ENCODE measurements at places on chromosomes 3 and 15.
A peak's percentile ranks its signal among the peaks of the same experiment; 100 is the strongest.

GRCh38 chr3:17974206-17974841 lies 231.9 kb upstream of the TBC1D5 start:
- DNase-seq: no peak

- DNase-seq: no peak
Measured at GRCh38 chr3:115228266-115228665, 81.2 kb upstream of the ZBTB20 start.

DNA sequence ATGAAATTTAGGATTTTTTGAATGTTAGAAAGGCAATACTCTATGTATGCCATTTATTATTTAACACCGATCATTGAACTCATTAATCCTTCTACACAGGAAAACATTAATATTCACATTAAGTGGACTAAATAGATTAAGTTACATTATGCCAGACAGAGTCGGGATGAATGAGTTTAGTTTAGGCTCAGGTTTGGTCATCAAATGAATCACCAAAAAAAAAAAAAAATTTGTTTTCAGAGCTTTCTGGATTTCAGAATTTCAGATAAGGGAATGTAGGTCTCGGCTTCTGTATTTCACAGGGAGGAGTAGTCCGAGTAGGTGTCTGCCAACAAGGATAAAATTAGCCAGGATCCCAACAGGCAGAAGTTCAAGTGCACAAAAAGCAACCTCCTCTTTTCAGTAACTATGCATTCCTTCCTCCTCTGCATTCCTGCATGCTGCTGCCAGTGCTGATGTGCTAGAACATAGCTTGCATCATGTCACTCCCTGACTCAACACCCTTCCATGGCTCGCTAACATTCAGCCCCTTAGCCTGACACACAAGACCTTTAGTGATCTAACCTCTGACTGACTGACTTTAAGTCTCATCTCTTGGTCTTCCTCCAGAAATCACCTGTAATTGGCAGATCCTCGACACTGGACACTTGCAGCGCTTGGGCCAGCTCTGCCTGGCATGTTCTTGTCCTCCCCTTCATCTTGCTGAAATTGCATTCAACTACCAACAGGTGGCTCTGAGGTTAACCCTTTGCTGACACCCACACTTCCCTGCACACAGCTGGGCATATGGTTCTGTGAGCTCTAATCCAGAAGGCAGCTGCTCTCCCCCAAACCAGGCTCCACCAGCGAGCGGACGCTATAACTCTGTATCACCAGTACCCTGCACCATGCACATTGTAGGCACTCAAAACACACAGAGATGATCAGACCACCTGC lies 145.4 kb upstream of the PROK2 start:
- peak; percentile 5 for DNase-seq

DNA sequence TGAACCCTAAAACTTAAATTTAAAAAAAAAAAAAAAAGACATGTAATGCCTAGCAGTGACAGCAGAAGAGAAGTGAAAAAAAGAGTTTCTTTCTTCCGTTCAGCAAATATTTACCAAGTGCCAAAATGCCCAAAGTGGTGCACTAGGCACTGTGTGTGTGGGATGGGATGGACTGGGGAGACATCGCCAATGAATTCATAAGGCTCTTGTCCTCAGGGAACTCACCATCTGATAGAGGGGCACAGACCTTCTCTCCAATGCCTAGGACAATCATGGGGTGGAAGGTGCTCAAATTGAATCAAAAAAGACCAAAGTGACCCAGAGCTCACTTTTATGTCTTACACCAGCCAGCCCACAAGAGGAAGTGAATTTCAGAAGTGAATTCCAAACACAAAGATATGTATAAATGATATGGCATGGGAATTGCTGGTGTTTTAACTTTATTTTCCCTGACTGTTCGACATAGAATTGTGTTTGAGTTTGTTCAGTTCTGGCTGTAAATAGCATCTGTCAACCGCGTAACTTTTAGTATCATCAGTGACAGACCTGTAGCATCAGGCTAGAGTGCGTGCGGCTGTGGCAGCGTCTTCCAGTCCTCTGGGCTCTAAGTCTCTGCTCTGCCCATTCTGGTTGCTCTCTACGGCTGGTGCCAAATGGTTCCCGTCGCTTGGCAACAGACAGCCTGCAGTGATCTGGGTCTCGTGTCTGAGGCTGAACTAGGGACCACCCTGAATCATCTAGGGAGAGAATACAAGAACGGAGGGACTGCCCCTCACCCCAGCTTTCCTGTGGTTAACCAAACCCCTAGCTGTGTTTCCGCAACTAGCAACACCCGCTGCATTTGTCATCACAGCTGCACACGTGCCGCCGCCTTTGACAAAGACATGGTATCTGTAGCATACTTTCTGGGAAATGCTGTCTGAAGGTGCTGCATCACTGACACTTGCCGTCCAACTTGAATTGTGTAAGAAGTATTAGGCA lies 154.0 kb upstream of the THBS1 start:
- no peak for DNase-seq

- no peak for DNase-seq
Measured at GRCh38 chr3:193879864-193880242, 256.1 kb upstream of the HES1 start.

DNA sequence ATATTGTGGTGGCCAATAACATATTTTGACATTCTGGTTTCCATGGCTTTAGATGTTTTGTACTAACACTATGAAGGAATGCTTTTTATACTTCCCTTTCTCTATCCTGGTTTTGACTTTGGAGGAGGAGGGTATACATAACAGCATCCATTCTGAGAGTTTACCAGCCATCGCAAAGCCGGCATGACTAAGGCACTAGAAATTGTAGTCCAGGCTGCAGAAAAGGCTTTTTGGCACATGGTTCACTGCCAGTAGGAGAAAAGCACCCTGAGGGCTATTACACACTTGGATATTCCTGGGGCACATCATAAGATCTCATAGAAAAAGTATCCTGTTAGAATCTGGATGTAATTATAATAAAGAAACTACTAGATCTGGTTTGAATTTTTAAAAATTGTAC lies 101.8 kb downstream of the STT3B start:
- no peak for DNase-seq

- DNase-seq: peak; percentile 12
Measured at GRCh38 chr15:75347222-75348033, 589 bp downstream of the NEIL1 start.

GRCh38 chr3:122356402-122356801 lies 26.6 kb downstream of the MIX23 start:
- peak; percentile 66 for DNase-seq

DNA sequence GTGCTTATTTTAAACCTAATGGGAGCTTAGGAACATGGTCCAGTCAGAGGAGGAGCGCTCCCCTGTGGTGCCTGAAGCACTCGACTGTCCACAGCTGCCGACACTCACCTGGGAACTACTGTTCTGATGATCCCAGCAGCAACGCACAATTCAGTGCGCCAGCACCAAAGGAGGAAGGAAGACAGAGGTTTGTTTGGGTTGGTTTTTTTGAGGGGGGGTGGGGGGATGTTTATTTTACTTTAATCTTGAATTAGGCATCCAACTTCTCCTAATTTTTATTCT lies 48.8 kb upstream of the VGLL4 start:
- no peak for DNase-seq

- no peak for DNase-seq
Measured at GRCh38 chr3:35739181-35739809, 100.0 kb downstream of the ARPP21 start.

DNA sequence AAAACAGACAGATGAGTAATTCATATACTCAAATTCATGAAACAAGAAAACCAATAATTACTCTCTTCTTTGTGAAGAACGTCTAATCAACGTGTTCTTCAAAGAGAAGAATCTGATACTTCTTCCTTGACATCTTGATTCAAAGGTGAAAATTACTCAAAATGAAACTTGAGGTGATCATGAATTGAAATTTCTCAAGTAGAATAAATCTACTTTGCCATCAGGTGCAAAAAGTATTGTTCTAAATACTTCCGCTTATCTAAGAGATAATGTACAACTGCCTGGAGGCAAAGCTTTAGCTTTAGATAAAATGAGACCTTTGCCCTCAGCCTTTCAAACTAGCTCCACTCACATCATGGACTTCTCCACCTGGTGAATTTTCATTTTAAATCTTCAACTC lies 13.9 kb upstream of the XXYLT1 start:
- no peak for DNase-seq

GRCh38 chr3:37700466-37701248 lies 161.0 kb upstream of the CTDSPL start:
- no peak for DNase-seq

- no peak for DNase-seq
Measured at GRCh38 chr3:122960652-122961051, 66.9 kb downstream of the SEMA5B start.

- no peak for DNase-seq
Measured at GRCh38 chr15:97383516-97383915, 577.0 kb upstream of the ARRDC4 start.
